ENCODE measurements at places on chromosomes 13 and 19.

- DNase-seq: no peak
Measured at GRCh38 chr19:47848823-47849473, 10.1 kb upstream of the TPRX2 start.

GRCh38 chr19:5953030-5953589, 24.8 kb downstream of the RANBP3 start:
- DNase-seq: no peak

GRCh38 chr13:79534596-79534995, 53.6 kb downstream of the NDFIP2 start:
- DNase-seq: no peak

- no peak for DNase-seq
Measured at GRCh38 chr13:39577203-39577602, 25.8 kb downstream of the LHFPL6 start.

- no peak for DNase-seq
Measured at GRCh38 chr13:30799356-30799824, 64.0 kb downstream of the ALOX5AP start.

GRCh38 chr13:60355056-60355455, 42.0 kb upstream of the TDRD3 start:
- no peak for DNase-seq

DNA sequence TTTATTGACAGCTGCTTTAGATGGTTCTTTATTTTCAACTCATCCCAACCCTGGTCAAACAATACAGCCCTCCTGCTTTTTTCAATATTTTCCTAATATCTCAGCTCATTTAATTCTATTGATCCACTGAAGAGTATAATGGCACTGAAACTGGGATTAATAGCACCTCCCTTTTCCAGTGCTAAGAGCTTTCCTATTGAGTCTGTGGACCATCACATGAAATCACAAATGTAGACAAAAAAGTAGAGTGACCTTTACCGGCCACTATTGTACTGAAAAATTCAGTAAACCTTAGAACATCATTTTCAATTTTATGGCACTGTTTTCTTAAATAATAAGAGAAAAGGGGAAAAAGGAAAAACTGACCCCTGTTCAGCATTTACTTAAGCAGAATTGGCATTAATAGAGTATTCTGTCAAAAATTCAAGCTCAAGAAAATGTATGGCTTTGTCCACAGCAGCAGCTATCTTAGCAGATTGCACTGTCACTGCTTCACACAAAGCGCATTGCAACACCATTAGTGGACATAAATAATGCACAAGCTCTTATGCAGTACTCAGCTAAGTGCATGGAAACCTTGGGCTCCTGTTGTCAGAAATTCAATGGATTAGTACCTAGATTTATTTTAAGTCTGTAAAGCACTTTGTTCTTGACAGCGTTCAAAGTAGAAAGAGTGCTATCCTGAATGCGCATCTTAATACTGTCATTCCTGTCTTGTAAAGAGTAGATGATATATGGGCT, 851.0 kb upstream of the KLHL1 start:
- no peak for DNase-seq

Measured in liver (tissue), 10 donors.